ENCODE measurements at places on chromosomes 4 and X.

GRCh38 chr4:11416071-11416766 is 12.5 kb downstream of the HS3ST1 start:
- no peak for DNase-seq

- peak; percentile 62 for DNase-seq
Measured at GRCh38 chr4:11428899-11429698, 405 bp upstream of the HS3ST1 start.

DNA sequence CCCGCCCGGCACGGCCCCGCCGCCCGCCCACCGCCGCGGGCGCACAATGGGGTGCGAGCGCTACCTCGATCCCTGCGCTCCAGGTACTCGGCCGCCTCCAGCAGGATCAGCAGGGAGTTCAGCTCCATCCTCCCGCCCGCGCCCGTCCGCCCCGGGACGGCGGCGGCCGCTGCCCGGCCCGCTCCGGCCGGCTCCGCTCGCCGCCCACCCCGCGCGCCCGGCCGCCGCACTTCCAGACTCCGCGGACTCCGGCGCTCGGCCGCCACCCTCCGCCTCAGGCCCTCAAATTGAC is at the start of gene MXD4:
Gene MXD4 (minus strand): TSS at position 257 of the 292 bp plus-strand sequence. CDS start 129 bp downstream, at position 128.
- no peak for DNase-seq

GRCh38 chr4:98605216-98605615 is 53.2 kb downstream of the TSPAN5 start:
- DNase-seq = no peak

GRCh38 chr4:167492007-167492406 is 257.7 kb upstream of the SPOCK3 start:
- peak; percentile 3 for DNase-seq

- no peak for DNase-seq
Measured at GRCh38 chr4:37219242-37219641, 25.3 kb upstream of the NWD2 start.

- no peak for DNase-seq
Measured at GRCh38 chrX:123454712-123455431, 270.8 kb downstream of the GRIA3 start.

DNA sequence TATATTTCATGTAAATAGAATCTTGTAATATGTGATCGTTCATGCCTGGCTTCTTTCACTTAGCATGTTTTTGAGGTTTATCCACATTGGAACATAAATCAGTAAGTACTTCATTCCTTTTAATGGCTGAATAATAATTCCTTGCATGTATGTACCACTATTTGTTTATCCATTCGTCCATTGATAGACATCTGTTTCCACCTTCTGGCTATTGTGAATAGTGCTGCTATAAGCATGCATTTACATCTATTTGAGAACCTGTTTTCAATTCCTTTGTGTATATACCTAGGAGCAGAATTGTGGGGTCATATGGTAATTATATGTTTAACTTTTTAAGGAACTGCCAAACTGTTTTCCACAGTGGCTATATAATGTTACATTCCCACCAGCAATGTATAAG is 356.7 kb upstream of the DIPK2B start:
- no peak for DNase-seq

DNA sequence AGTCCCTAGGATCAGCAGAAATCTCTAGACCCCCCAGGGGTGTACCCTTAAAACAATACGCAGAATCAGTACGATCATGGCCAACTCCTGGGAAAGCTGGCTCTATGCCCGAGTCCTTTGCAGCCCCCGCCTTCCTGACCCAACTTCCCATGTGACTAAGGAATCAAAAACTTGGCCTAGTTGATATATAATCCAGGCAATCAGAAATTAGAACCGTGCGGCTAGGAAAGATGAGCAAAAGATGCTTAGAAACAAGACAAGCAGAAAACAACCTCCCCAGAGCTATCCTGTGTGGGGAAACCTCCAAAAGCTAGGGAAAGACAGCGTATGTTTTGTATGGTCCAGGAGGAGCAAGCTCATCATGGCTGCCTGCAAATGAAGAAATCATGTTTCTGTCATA is 110.0 kb downstream of the PPARGC1A start:
- DNase-seq = no peak

- DNase-seq = peak; percentile 3
Measured at GRCh38 chr4:189001283-189001970, 862.2 kb downstream of the TRIML1 start.

GRCh38 chrX:98357146-98357545 is 1473.4 kb downstream of the RPA4 start:
- DNase-seq = no peak

DNA sequence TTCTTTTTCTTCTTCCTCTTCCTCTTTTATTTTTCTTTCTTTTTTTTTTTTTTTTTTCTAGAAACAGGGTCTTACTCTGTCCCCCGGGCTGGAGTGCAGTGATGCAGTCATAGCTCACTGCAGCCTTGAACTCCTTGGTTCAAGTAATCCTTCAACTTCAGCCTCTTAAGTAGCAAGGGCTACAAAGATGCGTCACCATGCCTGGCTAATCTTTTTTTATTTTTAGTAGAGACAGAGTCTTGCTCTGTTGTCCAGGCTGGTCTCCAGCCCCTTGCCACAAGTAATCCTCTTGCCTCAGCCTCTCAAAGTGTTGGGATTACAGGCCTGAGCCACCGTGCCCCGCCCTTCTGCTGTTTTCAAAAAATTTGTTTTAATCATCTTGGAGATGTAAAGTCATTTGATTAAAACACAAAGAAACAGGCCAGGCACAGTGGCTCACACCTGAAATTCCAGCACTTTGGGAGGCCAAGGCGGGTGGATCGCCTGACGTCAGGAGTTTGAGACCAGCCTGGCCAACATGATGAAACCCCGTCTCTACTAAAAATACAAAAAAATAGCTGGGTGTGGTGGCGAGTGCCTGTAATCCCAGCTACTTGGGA is 28.1 kb downstream of the SYNPO2 start:
- no peak for DNase-seq

DNA sequence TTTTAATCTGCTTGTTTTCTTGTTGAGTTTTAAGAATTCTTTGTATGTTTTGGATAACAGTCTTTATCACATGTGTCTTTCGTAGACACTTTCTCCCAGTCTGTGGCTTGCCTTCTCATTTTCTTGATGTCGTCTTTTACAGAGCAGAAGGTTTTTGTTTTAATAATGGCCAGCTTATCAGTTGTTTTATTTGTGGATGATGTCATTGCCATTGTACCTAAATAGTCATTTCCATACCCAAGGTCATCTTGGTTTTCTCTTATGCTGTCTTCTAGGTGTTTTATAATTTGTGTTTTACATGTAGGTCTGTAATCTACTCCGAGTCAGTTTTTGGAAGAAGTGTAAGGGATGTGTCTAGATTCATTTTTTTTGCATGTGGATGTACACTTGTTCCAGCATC is 159.6 kb upstream of the NUDT6 start:
- DNase-seq = no peak

- DNase-seq = no peak
Measured at GRCh38 chr4:788636-789297, 37.2 kb downstream of the CPLX1 start.

DNA sequence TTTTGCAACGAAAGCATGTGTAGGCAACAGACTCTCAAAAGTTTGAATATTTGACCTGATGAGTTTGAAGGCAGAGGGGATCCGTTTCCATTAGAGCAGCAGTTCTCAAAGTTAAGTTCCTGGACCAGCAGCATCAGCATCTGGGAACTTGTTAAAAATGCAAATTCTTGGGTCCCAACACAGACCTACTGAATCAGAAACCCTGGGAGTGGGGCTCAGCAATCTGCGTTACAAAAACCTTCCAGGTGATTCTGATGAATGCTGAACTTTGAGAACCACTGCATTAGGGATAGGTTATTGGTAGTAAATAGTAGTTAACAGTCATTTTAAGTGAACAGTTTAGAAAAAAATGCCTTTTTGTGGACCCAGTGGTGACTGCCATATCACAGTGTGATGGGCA is 98.8 kb downstream of the PDE5A start:
- no peak for DNase-seq

DNA sequence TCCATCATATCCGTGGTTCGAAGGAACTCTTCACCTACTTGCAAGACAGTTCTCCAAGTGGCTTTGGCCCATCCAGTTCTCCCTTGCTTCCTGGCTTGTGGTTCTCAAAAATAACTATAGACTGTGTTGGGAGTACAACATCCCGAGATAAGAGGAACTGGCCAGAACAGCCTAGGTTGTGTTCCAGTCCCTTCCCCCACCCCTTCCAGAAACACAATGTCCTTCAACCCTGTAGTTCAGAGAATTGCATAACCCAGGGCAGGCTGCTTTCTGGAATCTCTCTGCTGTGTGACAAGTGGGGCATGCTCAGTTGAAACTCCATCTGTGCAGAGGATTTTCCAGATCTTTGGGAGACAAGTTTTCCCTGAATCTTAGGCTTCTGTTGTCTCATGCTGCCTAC is 206.5 kb downstream of the PCDH10 start:
- DNase-seq = no peak

- no peak for DNase-seq
Measured at GRCh38 chr4:32962100-32962499, 2241.9 kb downstream of the PCDH7 start.

- no peak for DNase-seq
Measured at GRCh38 chrX:63739885-63740284, 45.1 kb downstream of the ARHGEF9 start.

DNA sequence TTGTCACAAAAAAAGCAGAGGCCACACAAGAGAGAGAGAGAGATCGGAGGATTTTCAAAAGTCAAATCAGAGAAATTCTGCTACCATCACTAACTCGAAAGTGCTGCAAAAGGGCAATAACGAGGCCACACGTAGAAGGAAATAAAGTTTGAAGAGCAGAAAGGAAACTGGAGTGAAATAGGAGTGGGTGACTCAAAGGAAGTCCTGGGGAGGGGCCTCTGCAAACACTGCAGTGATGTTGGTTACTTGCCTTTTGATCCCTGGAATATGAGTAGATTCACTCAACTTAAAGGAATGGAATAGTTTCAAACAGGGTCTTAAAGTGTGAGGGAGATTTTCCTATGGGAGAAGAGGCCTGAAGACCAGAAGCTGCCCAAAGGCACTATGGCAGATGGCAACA is 663.4 kb upstream of the LCORL start:
- DNase-seq = no peak

DNA sequence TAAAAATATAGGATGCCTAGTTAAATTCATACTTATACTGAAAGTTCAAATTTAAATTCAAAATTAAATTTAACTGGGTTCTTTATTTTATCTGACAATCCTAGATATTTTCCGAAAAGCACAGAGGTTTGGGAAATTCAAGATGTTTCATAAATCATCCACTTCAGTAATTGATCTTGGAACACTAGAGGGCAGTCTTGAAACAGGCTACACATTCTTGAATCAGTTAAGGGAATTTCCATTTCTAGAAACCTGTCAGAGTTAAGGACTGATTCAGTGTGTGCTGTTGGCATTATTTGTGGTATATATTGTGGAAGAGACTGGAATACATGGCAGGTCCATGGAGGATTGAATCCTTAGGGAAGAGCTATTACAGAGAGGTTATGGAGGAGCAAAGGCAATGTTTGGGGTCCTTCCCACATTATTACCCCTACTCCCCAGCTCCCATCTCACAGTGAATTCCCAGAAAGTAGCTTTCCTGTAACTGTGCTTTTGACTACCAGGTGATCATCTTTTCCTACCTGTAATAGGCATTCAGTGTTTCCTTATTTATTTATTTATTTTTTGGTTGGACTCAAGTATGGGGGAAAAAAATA is 92.9 kb downstream of the EGF start:
- peak; percentile 86 for DNase-seq

DNA sequence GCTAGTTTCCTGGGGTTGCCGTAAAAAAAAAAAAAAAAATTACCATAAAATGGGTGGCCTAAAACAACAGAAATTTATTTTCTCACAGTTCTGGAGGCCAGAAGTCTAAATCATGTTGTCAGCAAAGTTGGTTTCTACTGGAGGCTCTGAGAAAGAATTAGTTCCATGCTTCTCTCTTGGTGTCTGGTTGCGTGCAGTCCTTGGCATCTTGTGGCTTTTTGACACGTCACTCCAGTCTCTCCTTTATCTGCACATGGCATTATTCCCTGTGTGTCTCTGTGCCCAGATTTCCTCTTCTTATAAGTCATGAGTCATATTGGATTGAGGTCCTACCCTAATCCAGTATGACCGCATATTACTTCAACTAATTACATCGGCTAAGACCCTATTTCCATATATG is 38.7 kb downstream of the SPATA4 start:
- DNase-seq = no peak

GRCh38 chr4:86757468-86757867 is 91.7 kb downstream of the SLC10A6 start:
- no peak for DNase-seq

- no peak for DNase-seq
Measured at GRCh38 chr4:144501231-144501780, 144.7 kb upstream of the HHIP start.

GRCh38 chrX:113274791-113275190 is 434.2 kb upstream of the AMOT start:
- DNase-seq = peak; percentile 2

- no peak for DNase-seq
Measured at GRCh38 chr4:71189471-71189870, 149.3 kb upstream of the SLC4A4 start.

GRCh38 chr4:19038231-19038630 is 1016.7 kb upstream of the LCORL start:
- DNase-seq = no peak

DNA sequence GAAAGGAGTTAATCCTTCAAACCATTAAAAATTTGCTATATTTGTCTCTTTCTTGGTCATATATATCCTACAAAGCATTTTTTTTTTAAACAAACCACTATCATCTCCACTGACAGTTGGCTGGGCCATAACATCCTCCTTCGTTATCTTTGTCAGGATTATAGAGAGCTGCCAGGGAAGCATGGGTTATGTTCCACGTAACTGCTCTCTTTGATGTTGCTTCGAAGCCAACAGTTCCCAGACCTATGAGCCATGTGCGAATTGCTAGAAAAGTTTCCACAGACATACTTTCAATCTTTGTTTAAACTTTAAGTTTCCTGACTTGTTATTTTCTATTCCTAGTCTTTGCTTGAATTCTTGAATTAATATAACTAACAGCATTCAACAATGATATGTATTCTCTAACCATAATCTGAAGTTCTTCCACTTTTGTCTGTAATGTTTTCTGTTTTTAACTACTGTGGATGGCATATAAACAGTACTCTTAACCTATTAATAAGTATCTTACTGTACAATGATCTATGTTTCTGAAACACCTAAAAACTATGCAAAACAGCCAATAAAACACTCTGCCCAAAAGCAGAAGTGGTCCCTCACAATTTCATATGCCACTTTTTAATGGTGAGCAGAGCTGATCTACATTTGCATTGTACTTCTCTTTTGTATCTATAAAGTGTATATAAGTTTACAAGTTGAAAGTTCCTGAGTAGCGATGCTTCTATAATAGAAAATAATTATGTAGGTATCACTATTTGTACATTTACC is 37.9 kb downstream of the EREG start:
- peak; percentile 45 for DNase-seq

- no peak for DNase-seq
Measured at GRCh38 chr4:110487873-110488272, 11.9 kb downstream of the ENPEP start.

DNA sequence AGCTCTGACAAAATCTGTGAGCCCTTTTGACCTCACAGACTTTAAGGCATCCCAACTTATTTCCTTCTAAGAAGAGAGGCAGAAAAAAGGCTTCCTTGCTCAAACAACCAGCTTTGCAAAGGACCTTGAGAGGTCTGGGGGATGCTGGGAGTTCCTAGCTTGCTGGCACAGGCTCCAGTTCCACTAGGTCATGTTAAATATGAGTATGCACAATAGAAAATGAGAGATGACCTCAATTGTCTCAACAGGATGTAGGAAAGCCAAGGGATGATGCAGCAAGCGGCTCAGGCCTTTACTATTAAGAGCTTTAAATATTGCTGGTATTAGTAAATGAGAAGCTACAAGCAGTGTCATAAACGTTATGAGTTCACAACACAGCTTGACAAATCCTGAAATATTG is 13.3 kb upstream of the ZNF827 start:
- DNase-seq = no peak

GRCh38 chrX:22300130-22300529 is 27.4 kb downstream of the CBLL2 start:
- no peak for DNase-seq

All from hematopoietic multipotent progenitor cell treated with erythropoietin and hydrocortisone succinate and interleukin-3 and kit ligand, for 4 days (in vitro differentiated cells).